C1 segment of cervical spinal cord (tissue), 14 donors: ENCODE measurements at places on chromosomes 16 and 17.

DNA sequence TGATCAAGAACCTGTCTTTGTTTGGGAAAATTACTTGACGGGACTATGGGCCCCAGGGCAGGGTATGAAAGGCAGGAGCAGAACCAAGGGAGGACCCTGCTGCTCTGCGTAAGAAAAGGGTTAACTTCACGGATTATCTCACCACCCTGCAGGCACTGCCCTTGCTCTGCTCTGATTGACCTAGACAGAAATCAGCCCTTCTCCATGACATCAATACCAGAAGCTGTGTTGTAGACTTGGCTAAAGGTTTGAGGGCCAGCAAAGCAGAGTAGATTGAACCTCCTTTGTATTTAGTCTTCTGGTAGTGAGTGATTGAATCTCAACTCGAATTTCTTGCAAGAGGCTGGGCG is 52.9 kb upstream of the ETV4 start:
- no peak for DNase-seq

GRCh38 chr16:90041896-90042473 is 22.7 kb upstream of the DBNDD1 start:
- no peak for DNase-seq

GRCh38 chr16:88338896-88339295 is 43.9 kb upstream of the ZNF469 start:
- no peak for DNase-seq

DNA sequence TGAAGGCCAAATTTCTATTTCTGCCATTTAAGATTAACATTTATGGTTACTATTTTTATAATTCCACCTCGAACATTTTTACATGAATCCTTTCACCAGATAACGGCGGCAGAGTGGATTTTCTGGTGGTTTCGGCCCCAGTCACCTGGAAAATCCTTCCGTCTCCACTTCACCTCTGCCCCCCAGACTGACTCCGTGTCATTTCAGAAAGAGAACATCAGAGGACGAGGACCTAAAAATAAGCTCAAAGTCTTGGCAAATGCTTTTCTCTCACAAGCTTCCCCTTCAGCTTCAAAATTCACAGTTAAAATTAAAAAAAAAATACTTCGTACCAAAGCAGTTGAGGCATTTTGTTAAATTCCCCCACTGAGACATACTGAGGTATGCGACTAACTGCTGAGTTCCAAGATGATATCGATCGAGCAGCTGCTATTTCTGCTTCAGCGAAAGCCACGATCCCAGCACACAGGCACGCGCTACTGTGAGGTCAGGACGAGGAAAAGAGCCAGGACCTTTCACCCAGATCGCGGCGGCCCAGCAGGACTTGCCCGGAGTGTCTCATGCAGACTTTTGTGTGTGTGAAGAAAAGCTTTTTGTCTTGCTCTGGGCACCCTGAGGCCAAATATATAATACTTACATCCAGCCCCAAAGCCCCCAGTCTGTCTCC is 36.8 kb downstream of the ASPA start:
- DNase-seq, result no peak

DNA sequence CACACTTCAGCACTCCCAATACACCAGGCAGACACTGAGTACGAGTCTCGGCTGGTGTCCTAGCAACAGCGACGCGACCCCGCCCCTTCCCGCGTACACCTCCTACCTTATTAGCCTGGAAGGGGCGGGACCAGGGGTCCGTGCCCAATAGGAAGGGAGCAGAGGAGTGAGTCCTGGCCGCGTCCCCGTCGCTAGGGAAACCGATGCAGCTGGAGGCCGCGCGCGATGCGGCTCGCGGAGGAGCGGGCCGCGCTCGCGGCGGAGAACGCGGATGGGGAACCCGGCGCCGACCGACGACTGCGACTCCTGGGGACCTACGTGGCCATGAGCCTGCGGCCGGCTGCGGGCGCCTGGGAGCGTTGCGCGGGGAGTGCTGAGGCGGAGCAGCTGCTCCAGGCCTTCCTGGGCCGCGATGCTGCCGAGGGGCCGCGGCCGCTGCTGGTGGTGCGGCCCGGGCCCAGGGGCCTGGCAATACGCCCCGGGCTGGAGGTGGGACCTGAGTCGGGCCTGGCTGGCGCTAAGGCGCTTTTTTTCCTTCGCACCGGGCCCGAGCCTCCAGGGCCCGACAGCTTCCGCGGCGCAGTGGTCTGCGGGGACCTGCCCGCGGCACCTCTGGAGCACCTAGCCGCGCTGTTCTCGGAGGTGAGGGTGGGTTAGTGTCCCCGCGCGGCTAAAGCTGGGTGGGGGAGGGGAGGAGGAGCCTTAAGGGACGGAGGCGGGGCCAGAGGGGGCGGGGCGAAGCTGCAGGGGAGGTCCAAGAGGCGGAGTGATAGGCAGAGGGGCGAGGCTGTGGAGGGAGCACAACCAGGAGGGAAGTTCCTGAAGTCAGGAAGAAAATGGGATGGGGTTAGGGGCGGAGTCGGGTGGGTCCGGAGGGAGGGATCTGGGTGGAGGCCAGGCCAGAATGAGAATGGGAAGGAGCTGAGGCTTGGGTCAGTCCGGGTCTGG is at the start of gene DNAH9:
Gene DNAH9, plus strand, starts transcription at position 197 of the 948 bp plus-strand sequence. Its CDS starts 29 bp downstream, at position 226.
- DNase-seq, result peak; percentile 56

DNA sequence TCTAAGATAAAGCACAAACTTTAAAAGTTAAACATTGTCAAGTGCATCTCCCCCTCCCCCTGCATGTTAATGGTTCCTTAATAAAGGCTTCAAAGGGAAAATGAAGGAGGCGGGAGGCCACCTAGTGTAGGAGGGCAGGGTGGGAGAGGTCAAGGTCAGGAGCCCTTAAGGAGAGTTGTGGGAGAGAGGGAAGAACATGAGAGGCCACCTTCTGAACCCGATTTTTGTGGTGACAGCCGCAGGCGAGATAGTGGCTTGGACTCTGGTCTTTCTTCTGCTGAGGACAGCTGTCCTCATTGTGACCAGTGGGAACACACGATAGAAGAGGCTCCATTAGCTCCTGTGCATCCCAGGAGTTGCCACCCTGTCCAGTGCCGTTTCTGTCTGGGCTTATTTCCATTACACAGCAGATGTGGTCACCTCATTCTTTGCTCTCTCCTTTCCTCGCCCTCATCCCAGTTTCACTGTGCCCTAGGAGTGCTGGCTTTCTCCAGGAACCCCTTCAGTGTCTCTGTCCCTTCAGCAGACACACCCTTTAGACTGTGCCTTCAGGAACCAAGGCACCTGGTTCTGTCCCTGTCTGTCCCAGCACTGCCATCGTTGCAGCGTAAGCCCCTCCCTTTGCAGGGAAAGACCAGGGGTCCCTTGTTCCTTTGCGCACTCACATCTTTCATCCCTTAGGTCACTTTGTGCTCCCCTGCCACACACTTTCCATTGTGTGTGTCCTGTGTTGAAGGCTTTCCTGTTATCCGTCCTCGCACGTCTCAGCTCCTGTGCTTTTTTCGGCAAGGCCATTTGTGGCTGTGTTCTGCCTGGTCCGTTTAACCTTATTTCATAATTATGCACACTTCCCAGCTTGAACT is 7.5 kb downstream of the SEC14L1 start:
- no peak for DNase-seq

DNA sequence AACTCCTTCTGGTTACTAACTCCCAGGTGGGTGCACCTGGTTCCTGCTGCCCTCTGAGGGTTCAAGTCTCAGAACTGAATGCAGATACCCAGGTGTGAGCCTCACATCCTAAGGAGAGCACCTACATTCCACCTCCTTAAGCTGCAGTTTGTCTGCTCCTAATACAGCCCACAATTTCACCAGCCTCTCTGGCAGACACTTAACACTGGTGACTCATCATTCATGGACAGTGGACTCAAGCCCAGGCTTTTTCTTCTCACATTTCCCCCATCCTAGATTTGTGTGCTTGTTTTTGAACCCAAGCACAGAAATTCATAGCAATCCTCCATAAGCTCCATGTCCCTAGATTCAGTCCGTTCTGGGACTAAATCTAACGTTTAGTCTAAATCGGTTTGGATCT is 7.0 kb upstream of the MAF start:
- no peak for DNase-seq

DNA sequence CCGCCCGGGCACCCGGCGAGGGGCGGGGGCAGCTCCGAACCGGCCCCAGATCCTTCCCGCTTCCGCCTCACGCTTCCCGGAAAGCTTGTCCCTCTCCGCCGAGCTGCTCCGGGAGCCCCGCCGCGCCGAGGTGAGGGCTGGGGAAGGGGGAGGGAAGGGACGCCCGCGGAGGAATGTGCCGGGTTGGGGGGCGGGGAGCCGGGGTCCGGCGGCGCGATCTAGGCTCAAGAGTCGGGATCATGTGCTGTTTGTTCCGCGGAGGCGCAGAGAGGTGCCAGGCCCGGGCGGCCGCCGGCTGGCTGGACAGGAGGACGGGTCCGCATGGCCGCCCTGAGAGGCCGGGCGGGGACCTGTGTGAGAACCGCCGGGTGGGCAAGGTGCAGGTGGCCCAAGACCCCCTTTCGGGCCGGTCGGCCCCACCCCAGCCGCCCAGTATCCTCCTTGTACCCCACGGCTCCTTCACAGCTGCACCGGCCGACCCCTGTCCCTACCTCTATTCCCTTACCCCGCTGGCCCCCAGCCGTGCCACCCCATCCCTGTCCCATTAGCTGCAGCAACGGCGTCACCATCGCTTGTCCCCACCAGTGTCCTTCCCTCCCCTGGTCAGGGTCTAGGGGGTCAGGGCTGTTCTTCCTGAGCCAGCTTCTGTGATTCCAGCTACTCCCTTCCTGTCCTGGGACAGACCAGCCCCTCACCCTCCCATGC is 429 bp downstream of the KIF1C start:
- no peak for DNase-seq

DNA sequence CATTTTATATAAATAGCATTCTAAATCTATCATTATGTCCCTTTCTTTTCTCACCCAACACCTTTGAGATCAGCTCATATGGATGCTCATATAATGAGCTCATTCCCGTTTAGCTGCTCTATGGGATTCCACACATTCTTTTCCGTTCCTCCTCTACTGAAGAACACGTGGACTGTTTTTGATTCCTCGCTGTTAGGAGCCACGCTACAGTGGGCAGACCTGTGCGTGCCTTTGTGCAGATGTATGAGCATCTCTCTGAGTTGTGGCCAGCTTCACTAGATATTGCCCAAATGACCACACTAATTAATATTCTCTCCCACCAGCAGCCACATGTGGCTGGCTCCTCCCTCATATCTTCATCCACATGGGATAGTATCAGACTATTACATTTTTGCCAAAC is 6.0 kb upstream of the TNFRSF13B start:
- DNase-seq, result no peak
